Activated CD8-positive, alpha-beta memory T cell treated with anti-CD3 and anti-CD28 coated beads for 24 hours (primary cell): ENCODE measurements at places on chromosomes 5 and 9.

DNA sequence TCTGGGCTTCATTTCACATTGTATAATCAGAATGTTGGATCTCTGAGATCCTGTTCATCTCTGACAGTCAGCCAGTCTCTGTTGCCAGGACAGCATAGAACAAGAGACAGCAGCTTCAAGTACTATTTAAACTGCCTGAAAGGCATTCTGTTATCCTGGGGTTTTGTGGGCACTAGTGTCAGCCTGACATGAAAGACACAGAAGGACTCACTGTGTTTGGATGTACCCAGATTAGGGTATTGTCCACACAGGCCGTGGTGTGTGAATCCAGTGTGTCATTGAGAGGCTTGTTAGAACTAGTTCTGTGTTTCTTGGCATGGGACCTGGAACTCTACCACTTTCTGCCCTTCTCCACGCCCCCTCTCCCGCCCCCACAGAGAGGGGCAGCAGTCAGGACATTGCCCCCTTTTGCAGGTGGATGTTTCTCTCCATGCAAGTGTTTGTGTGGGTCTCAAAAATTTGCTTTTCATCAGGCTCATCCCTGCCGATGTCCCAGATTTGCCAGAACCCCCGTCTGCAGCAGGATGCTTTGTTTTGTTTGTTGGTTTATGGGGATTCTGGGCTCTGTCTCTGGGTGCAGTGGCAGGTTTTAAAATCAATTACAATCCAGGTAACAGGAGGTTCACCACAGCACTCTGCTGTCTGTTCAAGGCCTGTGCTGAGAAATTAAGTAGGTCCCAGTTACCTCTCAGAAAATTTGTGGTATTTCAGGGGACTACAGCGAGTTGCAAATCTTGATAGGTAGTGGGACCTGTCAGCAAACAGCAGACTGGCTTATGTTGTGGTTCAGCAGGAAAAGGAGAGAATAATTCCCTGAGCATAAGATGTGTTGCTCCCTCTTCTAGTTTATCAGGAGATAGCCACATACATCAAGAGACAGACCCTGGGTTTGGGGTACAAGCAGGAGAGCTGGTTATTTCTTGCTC, 144.6 kb downstream of the DOCK2 start:
- no peak for DNase-seq

DNA sequence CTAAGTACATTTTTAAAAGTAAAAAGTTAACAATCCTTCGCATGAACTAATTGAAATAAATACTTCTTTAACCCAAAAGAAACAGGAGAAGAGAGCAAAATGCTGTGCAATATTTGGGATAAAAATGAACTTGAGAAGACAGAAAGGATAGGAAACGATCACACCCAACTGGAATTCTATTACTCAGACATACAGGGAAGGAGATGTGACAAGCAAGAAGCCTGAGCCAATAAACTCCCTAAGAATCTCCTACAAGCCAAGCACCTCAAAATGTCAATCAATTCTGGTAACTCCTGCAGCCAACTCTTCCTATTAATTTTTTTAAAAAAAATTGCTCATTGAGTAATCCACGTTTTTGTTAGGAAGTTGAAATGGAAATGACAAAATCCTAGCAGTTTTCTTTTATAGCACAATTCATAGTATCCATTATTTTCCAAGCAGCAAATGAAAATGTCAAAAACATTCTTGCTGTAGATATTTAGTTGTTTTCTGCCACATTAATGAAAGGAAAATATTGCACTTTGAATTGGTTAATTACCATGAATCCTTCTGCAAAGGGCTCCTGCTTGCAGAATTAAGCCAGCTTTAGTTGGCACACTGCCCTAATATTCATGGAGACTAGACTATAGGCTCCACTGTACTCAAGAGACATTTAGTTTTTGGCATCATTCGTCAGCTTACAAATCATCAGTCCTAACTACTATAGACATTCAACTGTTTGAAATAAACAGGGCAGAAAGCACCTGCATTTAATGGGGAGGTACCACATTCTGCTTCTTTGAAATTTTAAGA, 89.0 kb downstream of the RFX3 start:
- no peak for DNase-seq

GRCh38 chr5:90153031-90153430, 256.5 kb downstream of the CETN3 start:
- no peak for DNase-seq

- no peak for DNase-seq
Measured at GRCh38 chr9:2119566-2119965, 104.4 kb downstream of the SMARCA2 start.

DNA sequence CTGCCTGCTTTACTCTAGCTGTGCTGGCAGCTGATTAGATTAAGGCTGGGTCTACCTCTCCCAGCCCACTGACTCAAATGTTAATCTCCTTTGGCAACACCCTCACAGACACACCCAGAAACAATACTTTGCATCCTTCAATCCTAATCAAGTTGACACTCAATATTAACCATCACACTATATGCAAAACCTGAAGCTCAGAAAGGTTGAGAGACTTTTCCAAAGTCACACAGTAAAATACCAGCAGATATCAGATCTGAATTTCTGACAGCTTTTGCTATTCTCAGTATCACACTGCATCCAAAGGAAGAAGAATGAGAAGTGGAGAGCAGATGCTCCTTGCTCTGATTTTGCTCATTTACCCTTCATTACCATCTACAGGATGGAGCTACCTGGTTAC, 114.9 kb upstream of the RANBP3L start:
- no peak for DNase-seq

DNA sequence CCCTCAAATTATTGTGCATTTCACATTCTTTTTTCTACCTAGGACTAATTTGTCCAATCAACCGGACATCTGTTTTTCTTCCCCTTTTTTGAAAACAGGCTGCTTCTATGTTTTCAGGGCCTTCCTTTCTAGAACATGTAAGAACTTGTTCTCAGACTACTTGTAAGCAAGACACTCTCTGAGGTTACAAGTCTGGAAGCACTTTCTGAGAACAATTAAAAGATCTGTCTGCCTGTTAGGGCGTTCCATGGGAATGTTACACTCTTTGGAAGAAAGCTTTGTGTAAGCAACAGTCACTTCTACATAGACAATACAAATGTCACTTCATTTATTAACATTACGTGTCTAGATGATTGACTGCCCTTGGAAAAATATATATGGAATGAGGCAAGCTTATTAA, 50.9 kb upstream of the HSPB3 start:
- no peak for DNase-seq

GRCh38 chr9:136941231-136942111, 3.1 kb downstream of the FBXW5 start:
- no peak for DNase-seq

DNA sequence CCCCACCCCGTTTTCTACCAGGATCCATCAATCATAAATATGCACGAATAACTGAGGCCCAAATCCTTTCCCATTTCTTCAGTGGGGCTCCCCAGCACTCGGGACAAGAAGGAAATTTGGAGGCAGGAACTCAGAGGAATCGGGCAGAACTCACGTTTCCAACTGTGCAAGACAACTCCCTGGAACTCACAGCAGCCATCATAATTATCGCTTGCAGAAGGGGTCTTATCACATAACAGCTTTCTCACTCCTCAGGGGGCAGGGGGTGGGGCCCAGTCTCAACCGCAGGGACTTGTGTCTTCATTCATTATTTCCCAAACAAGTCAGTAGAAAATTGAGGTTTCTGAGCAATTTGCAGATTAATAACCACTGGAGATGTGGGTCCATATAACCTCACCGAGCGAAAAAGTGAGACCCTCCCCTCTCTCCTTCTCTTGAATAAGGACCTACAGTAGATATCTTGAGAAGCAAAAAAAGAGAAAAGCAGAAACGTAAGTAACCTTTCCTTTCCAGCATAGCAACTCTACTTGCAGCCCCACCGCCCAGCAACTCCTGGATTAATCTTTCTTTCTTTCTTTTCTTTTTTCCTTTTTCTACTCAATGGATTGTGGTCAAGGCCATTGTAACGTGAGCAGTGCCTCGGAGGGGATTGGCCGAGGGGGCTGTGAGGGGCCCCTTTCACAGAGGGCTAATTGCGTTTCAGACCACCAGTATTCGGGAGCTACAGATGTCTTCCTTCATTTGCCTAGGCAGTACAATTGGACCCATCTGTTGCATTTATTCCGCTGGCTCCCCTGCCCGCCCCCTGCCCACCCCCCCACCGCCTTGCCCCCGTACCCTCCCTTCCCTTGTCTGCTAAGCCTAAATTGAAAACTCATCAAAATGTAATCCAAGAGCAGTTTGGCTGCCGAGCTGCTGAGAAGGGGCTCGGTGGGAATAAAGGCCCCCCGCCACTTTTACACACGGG, 24.7 kb upstream of the TIFAB start:
- no peak for DNase-seq
